D341Med (cell line): ENCODE measurements at places on chromosomes 2 and 18.

DNA sequence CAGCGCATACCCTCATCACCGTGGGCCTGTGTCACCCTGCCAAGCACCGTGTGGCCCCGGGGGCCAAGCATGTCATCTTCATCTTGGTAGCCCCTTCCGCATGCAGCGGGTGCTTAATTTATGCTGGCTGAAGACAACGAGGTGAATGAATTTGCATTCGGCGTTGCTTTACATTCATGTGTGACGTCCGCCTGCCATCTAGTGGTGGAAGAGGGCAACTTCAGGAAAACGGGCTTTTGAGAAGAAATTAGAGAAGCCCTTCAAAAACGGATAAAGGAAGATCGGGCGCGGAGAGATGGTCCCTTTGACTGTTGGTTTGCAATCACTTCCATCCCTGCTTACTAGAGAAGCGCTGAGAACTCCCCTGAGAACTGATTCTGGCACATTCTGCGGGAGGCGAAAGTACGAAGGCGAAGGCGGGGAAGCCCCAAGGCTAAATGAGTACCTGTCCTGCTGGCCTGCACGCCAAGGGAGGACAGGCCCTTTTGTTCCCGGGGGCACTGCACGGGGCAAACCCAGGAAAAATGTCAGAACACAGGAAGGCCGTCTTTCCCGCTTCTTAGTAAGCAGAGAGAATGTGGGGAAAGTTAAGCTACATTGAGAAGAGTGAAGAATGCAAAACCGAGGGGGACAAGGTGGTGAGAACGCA is 145.9 kb downstream of the ZNF516 start:
- DNase-seq = peak; percentile 82

GRCh38 chr2:134276381-134277172 is 22.7 kb downstream of the MGAT5 start:
- no peak for DNase-seq

DNA sequence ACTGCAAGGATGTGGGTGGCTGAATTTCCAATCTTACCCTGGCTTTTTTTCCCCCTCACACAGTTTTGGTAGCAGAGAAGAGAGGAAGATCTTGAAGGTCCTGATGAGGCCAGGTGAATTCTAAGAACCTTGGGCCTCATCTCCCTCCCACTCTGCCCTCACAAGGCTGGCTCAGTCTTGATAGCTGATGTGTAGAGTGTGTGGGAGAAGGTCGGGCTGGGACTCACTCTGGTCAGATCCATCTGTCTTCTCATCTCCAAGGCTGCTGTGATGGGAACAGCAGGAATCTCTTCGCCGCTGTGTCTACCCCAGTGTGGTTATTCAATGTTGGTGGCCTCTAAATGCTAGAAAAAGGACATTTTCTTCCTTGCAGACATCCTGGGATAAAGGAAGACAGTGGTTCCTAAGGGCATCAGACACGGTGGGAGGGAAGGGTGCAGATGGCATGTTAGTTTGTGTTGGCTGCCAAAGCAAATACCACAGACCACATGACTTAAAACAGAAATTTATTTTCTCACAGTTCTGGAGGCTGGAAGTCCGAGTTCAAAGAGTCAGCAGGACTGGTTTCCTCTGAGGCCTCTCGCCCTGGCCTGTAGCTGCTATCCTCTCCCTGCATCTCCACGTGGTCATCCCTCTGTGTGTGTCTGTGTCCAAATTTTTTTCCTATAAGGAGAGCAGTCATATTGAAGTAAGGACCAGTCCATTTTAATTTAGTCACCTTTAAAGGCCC is 37.6 kb upstream of the MGAT4A start:
- DNase-seq = no peak

GRCh38 chr2:86241611-86242010 is 42.4 kb downstream of the MRPL35 start:
- no peak for DNase-seq

- DNase-seq = no peak
Measured at GRCh38 chr18:79794846-79795245, 2.9 kb upstream of the KCNG2 start.

DNA sequence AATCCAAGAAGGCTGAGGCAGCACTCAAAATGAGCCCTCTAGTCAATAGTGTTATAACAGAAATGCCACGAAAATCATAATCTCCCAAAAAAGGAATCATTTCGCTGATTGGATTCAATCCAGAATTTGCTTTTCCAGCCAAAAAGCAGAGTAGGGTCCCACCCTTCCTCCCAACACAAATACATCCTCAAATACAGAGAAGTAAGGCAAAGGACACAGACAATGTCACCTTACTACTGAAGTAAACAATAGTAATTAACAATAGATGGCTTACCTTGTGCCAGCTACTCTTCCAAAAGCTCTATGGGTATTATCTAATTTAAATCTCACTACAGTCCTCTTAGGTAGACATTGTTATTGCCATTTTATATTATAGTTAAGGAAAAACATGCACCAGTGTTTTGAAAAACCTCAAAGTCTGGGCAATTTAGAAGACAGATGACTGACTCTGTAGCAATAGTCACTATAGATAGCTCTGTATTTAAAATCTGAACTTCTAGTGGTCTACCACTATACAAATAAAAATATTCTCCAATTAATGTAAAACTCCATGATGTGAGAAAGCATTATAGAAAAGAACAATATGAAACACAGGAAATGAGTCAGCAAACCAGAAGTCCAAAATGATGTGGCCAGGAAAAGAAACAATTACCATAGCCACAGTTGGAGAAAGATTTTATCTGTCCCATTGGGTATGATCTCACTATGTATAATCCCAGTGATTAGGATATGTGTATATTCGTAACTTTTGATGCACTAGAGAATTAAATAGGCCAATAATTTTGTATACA is 305.0 kb upstream of the ERBB4 start:
- DNase-seq = no peak

- no peak for DNase-seq
Measured at GRCh38 chr18:76668546-76668945, 153.8 kb upstream of the ZNF236 start.

DNA sequence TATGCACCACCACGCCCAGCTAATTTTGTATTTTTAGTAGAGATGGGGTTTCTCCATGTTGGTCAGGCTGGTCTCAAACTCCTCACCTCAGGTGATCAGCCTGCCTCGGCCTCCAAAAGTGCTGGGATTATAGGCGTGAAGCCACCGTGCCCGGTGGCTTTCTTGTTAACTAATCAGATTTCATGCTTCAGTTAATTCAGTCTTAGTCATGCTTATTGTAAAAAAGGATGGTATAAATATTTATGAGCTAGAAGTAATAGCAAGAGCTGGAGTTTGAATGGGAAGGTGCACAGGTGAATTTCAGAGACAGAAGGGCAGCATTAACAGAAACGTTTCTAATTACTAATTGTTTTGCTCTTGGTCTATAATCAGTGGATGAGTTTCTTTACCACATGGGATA is 10.3 kb downstream of the GEMIN6 start:
- no peak for DNase-seq

DNA sequence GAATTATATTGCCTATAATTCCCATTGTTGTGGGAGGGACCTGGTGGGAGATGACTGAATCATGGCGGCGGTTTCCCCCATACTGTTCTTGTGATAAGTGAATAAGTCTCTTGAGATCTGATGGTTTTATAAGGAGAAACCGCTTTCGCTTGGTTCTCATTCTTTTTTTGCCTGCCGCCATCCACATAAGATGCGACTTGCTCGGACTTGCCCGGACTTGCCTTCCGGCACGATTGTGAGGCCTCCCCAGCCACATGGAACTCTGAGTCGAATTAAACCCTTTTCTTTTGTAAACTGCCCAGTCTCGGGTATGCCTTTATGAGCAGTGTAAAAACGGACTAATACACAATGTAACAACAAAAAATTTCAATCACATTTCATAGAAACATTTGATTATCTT is 115.8 kb downstream of the C2orf74 start:
- no peak for DNase-seq

GRCh38 chr2:33395655-33396249 is 80.7 kb upstream of the RASGRP3 start:
- DNase-seq = no peak

DNA sequence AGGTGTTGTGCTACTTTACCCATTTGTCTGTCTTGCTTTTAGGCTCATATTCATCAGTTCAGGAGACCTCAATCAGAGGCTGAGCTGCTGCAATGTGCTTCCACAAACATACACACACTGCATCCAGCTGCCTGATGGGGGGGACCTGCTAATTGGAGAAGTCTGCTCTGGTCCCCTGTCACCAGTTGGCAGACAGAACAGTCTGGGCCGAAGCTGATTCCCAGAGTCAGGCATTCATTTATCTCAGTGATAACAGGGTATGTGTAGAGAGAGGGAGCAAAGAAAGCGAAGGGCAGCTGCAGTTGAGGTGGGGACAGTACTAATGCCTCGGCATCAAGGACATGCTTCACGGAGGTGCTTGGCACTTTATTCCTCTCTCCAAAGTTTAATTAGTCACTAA is 584.3 kb upstream of the PIK3C3 start:
- DNase-seq = no peak

DNA sequence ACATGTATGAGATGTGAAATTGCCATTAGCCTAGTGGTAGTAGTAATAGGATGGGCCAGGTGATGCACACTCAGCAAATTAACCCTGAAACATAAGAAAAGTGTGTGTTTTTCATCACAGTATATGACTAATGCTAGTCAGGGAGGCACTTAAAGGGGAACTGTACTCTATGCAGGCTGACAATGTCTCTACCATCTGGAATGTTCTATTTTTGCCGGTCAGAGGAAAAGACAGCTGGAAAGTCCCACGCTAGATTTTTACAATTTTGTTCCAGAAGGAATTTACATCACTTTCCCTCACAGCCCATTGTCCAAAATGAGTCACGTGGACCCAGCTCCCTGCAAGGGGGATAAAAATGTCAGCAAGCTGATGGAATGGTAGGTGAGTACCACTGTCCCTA is 746.3 kb upstream of the CHAC2 start:
- DNase-seq = no peak

- peak; percentile 93 for DNase-seq
Measured at GRCh38 chr2:86623494-86624266, at the start of gene RNF103. TSS of gene RNF103 (minus strand) at chr2:86623865. CDS start at chr2:86622886, 979 bp downstream.

DNA sequence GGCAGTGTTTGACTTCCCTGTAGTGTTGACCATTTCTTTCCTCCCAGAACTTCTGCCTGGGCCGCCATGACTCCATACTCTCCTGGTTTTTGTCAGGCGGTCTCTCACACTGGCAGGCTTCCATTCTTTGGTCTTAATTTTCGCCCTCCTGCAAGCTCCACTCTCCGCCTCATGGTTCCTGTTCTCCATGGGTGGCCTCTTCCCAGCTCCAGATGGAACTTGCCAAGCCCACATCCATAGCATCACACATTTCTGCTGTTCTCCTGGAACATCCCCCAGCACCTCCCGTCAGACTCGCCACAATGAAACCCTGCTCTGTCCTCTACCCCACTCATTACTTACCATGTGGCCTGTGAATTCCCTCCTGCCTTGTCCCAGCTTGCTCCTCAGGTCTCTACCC is 896 bp upstream of the AFF3 start:
- no peak for DNase-seq
